Activated CD8-positive, alpha-beta T cell treated with anti-CD3 and anti-CD28 coated beads for 36 hours (primary cell): ENCODE measurements at places on chromosomes 3 and 15. TPM values are rescaled to one million over a fixed set of nuclear protein-coding genes. Genes with fewer than 3 reads are reported as not detected.

Gene ABI3BP
- not detected for total RNA-seq

- DNase-seq = no peak
Observed at GRCh38 chr15:35519541-35520149, 26.3 kb downstream of the DPH6 start.

Gene C15orf62
- total RNA-seq = 0.63 TPM

GRCh38 chr3:73786321-73786807 is 161.6 kb upstream of the PDZRN3 start:
- no peak for DNase-seq

DNA sequence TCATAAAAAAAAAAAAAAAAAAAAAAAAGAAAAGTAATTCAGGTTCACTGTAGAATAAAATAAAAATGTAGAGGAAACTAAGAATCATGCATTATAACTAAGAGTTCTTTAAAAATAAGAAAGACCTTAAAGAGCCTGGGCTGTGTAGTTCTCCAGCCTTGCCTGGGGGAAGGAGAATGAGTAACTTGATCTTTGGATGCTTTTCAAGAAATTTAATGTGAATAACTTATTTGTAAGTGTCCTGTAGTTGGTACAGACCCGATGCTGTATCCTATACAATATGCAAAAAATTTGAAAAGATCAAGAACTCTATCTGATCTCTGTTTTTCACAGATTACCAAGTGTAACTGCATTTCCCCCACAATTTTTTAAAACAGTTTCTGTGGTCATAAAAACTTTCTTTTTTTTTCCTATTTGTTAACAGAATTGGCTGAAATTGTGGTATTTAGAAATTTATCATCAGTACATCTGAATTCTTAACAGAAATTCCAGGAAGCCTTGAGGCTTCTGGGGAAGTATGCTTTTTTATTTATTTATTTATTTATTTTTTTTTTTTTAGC is 195.3 kb downstream of the THRB start:
- no peak for DNase-seq

Gene TJP1
- not detected for total RNA-seq

- no peak for DNase-seq
Observed at GRCh38 chr3:49591615-49592014, 37.3 kb downstream of the BSN start.

Gene APBA2
- total RNA-seq = 30.8 TPM
